ENCODE measurements at places on chromosomes 16 and 17. TPM values are rescaled to one million over a fixed set of nuclear protein-coding genes. Genes with fewer than 3 reads are reported as not detected.
A peak's percentile ranks its signal among the peaks of the same experiment; 100 is the strongest.

DNA sequence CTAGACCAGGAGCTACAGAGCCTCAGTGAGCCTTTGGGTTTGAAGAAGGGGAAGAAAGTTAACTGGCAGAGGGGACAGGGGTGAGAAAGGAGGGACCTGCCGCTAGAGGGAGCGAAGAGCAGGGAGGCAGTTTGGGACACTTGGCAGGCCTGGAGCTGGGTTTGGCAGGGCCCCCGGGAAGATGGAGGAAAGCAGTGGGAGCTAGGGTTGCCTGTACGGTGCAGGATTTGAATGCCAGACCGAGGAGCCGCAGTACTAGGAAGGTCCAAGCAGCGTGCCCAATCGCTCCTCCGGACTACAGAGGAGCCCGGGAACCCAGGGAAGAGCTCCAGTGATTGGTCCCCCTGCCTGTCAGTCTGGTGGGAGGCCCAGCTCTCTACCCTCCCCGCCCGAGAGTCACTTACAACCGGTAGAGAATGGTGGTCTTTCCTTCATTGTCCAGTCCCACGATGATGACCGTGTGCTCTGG lies 1.3 kb downstream of the ARL5C start:
- DNase-seq, result peak; percentile 90

DNA sequence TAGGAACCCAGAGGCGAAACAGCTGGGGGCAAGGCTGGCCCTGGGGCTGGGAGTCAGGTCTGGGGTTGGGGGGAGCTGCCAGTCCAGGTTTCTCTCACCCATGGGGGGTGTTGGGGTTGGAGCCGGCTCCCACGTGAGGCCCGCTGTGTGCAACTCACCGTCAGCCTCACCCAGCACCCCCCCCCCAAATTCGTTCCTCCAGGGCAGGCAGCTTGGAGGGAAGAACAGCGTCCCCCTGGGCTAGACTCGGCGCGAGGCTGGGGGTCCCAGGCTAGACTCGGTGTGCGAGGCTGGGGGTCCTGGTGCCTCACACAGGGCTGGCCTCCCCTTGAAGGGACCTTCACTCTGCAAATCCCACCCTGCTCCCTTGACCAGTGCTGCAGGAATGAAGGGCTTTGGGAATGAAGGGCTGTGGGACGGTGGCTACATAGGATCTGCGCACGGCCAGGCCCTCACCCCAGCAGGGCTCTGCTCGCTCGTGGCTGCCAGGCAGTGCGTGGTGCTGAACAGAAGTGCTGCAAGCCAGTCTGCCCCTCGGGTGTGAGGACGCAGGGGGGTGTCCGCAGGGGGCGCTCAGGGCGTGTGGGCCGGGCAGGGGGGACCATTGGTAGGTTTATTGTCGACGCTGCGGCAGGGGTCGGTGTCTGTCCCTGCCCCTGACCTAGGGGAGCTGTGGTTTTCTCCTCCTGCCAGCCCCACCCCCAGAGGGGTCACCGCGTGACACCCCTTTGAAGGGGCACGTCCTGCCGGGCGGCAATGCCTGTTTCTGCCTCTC lies 74.7 kb downstream of the KLHDC4 start:
- no peak for DNase-seq

- DNase-seq, result peak; percentile 39
These were observed 1.4 kb upstream of the TSPOAP1 start for GRCh38 chr17:58329810-58330537.

GRCh38 chr17:77615703-77616253 lies 342.7 kb upstream of the TNRC6C start:
- DNase-seq, result no peak

GRCh38 chr17:50944054-50944901 lies 78.1 kb upstream of the TOB1 start:
- DNase-seq, result peak; percentile 92

GRCh38 chr17:3688852-3689261 lies 7.1 kb downstream of the P2RX5 start:
- no peak for DNase-seq

DNA sequence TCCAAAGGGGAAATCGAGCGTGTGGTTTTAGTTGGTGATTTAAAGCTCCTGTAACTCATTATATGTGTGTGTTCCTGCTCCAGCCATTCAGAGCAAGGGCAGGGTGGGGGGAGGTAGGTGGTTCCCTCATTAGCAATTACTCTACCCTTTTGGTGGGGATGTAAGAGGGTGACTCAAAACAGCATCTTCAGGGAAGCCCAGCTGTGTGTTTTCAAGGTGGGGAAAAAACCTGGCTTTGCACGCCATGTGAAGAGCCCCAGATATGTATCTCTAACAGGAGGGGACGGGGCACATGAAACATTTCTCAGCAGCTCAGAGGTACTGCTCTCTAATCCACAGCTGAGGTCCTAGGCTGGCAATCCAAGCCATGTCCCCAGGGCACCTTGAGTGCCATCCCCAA lies 241.3 kb upstream of the ZFHX3 start:
- no peak for DNase-seq

DNA sequence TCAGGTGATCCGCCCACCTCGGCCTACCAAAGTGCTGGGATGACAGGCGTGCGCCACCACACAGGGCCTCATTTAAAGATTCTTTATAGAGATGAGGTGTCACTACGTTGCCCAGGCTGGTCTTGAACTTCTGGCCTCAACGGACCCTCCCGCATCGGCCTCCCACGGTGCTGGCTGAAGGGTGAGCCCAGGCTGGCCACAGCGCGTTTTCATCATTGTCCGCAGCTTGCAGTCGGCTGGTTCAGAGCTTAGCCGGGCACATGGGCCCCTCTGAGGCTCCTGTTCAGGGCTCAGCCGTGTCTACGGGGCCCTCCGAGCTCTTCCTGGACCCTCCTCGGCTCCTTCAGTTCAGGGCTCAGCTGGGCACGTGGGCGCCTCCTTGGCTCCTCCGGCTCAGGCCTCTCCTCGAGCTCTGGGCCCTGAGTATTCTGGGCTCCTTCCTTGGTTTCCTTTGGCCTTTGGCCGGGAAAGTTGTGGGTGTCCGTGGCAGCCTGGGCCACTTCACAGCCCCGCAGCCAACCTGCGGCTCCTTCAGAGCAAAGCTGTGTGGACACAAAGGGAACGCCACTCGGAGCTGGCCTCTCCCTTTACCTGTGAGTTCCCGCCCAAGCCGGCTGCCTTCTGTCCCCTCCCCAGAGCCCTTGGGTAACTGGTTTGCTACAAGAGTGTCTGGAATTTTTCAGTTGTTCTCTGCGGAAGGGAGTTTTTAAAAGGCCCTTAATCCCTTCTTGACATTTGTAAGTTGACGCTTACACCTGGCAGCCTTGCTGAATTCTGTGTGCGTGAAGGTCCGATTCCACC lies 1.2 kb upstream of the MSLN start:
- peak; percentile 2 for DNase-seq

GRCh38 chr17:19939993-19940721 lies 37.5 kb downstream of the AKAP10 start:
- DNase-seq, result no peak

The TMEM88 gene
- 33.7 TPM for total RNA-seq

The LPO gene
- total RNA-seq, result not detected

The G6PC1 gene
- total RNA-seq, result not detected

The FN3K gene
- total RNA-seq, result 3.4 TPM

The MPV17L gene
- not detected for total RNA-seq

The GLIS2 gene
- not detected for total RNA-seq

The SLC6A2 gene
- not detected for total RNA-seq

The FBXL16 gene
- 4.4 TPM for total RNA-seq
